ENCODE measurements at places on chromosomes 3 and 15.
A peak's percentile ranks its signal among the peaks of the same experiment; 100 is the strongest.

- DNase-seq = peak; percentile 93
Measured at GRCh38 chr3:143119009-143119914, at the start of gene CHST2. TSS of gene CHST2 (plus strand) at chr3:143119771. CDS start at chr3:143120817, 1,046 bp downstream.

DNA sequence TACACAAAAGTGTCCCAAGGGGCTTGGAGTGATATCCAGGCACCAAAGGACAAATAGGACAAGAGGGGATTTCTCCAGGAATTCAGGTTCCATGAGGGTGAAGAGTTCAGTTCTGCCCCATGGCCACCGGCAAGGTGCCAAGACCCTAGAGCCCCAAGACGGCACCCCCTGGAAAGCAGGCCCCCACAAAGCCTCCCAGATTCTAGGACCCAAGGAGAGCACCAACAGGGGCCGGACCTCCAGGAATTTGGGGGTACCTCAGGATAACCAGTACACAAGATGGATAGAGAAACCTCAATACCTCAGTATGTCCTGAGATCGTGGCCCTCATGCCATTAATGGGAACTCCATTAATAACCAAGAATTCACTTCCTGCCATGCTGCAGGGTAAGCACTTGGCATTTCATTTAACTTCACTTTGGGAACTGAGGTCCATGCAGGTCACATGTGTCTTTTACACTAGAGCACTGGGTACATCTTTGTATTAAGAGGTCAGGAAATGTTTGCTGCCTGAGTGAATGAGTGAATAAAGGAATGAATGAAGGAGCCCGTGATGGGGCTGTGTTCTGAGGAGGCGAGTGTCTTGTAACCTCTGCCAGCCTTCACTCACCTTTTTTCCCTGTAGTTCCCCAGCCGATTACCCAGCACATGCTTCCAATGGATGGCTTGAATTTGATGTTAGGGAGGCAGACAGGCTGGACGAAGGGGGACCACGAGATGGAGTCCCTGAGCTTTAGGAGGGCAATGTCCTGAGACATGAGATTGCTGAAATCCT, 15.5 kb upstream of the PRSS50 start:
- DNase-seq = peak; percentile 8

GRCh38 chr15:83476066-83476465, 28.9 kb downstream of the SH3GL3 start:
- DNase-seq = no peak

DNA sequence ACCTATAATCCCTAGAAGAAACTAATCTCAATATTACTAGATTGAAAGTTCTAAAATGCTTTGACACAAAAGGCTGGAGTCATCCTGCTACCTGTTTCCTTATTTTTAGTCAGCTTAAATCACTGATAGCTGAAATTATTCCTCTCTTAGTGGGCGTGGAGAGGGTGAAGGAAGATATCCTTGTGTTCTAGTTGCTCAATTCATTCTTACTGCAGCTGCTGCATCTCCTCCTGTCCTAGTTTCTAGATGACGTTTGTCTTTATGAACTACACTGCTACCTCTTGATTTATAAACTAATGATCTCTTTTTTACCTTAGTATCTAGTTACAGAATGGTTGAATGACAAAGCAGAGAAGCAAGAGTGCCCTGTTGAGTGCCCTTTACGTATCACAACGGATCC, 50.7 kb downstream of the SETD5 start:
- DNase-seq = no peak

DNA sequence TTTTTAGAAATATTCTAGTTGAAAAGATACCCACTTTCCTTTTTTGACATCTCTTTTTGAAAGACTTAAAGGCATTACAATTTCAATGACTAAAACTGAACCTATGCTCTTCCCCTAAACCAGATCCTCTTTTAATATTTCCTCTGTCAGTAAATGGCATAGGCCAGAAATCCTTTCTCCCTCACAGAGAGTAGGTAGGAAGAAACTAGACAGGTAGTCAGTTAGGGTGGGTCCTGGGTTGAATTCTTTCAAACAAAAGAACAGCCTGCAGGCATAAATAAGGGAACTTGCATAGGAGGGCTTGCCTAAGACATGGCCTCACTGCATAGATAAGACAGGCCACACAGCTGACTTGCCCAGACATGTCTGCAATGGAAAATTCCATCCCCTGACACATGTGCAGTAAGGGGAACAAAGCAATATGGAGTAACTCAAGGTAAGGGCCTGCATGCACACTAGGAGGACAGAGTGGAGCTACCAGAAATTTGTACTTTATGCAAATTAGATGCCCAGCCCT, 23.1 kb downstream of the PLSCR5 start:
- peak; percentile 6 for DNase-seq
